Fibroblast of skin of left quadriceps (primary cell): ENCODE measurements at places on chromosomes 5 and 9.
A peak's percentile ranks its signal among the peaks of the same experiment; 100 is the strongest.

GRCh38 chr5:122947372-122947771, 89.2 kb downstream of the PPIC start:
- DNase-seq: no peak

DNA sequence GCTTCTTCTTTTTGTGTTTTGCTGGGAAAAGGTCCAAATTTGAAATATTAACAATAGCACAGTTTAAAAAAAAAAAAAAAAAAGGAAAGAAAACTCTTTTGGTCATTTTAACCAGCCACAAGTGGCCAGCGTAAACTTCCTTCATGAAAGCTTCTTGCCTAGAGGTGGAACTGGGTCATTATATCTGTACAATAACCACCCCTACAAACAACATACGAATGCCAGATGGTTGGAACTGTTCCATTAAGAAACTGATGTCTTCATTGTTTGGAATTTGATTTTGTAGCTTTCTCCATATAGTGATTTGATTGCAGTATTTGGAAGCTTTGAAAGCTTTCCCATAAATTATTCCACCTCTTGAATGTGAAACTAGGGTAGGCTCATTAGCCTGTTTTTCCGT, 18.3 kb upstream of the LPAR1 start:
- peak; percentile 87 for DNase-seq

DNA sequence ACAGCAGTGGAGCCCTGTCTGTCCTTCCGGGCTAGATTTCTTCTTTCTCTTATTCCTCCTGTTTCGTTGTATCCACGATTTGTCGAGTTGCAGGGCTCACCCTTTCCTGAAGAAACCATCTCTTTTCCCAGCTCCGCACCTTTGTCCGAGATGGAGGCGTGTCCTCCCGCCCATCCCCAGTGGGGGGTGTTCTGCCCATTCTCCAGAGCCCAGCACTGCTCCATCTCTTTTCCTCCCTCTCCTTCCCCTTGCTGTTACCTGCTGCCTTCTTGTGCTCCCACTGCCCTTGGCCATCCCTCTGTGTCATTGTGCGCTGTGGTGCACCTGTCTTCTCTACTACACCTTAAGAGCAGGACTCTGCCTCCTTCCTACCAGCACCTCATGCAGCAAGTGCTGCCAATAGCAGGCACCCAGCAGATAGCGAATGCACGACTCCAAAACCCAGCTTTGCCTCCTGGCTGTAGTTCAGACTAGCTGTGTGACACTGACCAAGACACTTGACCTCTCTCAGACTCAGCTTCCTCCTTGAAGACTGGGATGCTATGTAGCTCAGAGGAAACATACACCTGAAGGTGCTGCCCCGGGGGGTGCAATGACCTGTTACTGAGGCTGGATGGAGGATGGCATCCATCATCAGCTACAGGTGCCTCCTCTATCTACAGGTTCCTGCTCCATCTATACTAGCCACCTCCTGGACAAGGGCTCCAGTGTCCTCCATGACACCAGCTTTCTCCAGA, 8.9 kb downstream of the OR13J1 start:
- no peak for DNase-seq

DNA sequence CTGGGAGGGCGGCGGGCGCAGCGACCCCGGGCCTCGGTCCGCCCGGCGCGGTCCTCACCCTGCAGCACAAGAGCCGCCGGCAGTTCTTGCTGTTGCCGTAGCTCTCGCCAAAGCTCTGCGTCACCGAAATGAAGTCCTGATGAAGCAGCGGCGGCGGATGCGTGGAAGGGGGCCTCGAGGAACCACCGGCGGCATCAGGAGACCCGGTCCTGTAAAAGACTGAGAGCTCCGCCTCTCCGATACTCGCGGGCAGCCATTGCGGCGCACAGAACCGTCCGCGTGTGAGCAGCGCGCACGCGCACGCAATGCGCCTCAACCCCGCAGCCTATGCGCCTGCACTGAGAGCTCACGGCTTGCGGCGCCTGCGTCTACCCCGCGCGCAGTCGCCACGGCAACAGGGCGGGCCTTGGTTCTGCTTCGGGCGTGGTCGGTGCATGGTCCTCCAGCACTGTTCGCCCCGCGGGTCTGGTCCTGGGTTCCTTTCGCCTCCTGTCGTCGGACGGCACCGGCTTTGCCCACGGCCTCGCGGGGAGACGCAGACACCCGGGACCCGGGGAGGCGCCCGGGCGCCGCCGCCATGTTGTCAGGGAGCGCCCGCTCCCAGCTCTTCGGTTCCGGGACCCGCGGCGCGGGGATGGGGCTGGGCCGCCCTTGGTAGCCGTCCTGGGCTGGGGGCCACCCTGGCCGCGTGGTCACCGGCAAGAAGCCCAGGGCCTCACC, 9.3 kb upstream of the GRIN1 start:
- peak; percentile 72 for DNase-seq

DNA sequence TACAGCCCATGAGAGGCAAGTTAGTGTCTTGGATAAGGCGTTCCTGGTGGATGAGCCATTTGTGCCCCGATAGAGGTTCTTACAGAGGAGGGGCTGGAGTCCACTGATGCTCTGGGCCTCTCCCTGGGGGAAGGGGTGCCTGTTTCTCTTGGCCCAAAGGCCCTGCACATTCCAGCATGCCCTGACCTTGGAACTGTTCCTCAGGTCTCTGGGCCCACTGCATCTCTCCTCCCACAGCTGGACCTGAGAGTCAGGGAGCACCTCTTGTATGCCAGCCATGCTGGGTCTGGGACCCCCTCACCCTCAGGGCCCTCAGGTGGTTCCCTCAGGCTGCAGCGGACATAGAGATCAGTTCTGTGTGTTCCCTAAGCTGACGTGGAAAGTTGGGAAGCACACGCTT, 26.4 kb downstream of the DAPK1 start:
- DNase-seq: no peak

DNA sequence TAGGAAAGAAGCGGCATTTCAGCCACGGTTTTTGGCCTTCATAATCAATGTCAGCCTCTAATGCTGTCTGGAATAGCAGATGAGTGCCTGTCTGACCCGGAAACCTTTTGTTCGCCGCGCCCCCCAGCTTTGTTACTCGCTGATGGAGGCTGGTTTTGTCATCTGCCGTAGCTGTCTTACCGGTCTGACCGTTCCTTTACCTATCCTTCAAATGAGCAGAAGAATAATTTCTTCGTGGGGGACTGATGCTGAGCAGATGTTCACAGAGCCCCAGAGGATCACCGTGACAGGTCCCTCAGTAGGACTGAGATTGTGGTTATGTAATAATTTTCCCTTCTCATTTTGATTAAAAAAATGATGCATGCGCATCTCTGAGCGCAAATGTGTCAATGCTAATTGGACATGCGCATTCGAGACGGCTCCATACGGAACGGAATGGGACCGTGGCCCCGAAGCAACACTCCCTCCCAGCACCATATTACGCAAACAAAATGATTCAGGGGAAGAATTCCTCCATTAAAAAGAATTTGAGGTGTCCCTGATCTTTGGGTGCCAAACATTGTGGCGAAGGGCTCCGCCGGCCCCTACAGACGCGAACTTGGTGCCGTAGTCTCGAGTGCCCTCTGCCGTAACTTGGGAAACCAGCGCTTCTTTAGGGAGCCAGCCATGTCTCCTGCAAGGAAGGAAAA, 27.6 kb downstream of the TLX3 start:
- peak; percentile 24 for DNase-seq

DNA sequence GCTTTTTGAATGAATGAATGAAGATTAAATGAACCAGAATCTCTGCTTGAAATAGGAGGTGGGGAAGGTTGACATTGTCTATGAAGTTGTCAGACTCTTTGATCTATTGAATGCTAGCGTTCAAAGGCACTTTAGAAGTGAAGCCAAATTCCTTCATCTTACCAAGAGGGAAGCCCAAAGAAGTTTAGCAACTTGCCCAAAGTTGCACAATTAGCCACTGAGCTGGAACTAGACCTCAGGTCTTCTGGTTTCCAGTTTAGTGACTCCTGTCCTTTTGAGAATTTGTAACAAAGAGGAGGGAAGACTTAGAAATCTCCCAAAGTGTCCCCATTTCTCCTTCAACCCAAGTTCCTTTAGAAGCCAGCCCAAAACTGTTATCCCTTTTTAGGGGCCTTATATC, 20.7 kb upstream of the SLC1A3 start:
- no peak for DNase-seq

GRCh38 chr9:122394265-122395125, 23.7 kb downstream of the PTGS1 start:
- DNase-seq: peak; percentile 31

GRCh38 chr5:167232675-167233311, 1058.7 kb upstream of the WWC1 start:
- peak; percentile 40 for DNase-seq

GRCh38 chr9:97505845-97506244, 4.4 kb downstream of the TMOD1 start:
- no peak for DNase-seq

GRCh38 chr9:95282332-95282731, 35.2 kb downstream of the FANCC start:
- no peak for DNase-seq

DNA sequence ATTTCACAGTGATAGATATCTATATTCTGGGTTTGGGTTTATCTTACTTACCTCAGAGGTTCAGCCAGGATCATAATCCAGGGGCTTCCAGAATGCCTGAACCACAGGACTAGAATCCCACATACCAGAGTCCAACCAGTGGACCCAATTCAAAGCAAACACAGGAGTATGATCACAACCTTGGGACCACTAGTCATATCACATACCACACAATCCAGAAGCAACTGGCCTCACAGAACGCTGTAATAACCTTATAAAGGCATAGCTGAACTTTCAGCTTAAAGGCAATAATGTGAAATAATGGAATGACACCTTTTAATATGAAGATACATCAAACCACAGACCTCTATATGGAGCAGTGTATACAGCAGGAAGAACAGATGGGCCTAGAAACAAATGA, 25.3 kb downstream of the RAPGEF6 start:
- DNase-seq: no peak

GRCh38 chr5:169395136-169395535, 94.2 kb upstream of the SLIT3 start:
- DNase-seq: no peak

- DNase-seq: no peak
Observed at GRCh38 chr9:34589636-34590380, at the start of gene CNTFR. TSS of gene CNTFR (minus strand) at chr9:34589724. CDS start at chr9:34568981, 20,743 bp downstream.

- no peak for DNase-seq
Observed at GRCh38 chr9:130142641-130143040, 29.6 kb upstream of the NCS1 start.

- DNase-seq: no peak
Observed at GRCh38 chr5:50967563-50968355, 301.3 kb downstream of the PARP8 start.

GRCh38 chr9:137878146-137878941, 762 bp downstream of the CACNA1B start:
- no peak for DNase-seq
